ENCODE measurements at places on chromosomes 2 and 18. TPM values are rescaled to one million over a fixed set of nuclear protein-coding genes. Genes with fewer than 3 reads are reported as not detected.

LHCGR gene
- not detected for total RNA-seq

RBM43 gene
- total RNA-seq: 2.6 TPM

CRYBA2 gene
- 6.4 TPM for total RNA-seq

GRCh38 chr18:68944330-68944729, 146.4 kb downstream of the CCDC102B start:
- no peak for DNase-seq

DNA sequence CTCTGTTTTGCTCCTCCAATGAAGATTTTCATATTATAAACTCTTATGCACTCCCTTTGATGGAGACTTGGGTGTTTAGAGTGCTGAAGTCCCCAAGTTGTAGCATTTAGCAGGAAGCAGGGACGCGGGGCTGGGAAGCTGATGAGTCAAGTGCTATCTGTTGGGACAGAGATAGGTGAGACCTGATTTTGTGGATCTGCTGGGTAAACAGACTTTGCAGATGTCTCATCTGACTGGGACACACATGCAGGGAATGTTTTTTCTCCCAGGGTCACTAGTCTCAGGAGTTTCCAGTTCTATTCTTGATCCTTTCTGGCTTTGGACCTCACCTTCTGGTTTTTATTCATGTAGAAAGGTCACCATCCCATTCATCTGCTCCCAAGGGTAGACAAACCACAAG, 79.7 kb upstream of the ACAA2 start:
- peak; percentile 19 for DNase-seq

DNA sequence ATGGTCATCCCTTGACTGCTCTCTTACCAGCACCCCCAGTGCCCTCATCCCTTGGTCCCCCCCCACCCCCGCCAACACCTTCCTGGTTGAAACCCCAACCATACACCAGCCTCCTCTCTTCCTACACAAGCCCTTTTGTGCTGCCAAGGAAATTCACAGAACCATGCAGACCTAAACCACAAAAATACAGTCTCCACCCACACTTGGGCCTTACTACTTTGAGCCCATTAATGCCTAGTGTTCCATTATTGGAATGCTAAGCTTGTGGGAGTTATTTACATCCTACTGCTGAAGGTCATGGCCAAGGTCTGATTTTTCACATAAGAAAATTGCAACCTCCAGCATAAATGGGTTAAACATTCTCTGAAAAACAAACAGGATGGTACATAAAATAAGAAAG, 4.1 kb upstream of the CRACDL start:
- no peak for DNase-seq

DNA sequence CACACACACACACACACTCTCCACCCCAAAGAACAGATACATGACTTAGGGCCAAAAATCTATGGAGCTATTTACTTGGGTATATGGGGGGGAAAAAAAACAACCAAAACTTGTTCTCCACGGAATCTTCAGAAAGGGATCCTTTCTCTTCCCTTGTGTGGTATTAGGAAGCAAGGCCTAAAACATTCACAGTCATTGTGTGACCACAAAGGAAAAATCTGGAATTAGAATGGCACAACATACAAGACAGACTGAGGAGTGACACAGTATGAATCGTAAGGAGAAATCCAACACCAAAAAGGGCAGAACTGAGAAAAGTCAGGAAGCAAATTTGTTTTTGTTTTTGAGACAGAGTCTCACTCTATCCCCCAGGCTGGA, 70.3 kb downstream of the ASXL2 start:
- DNase-seq: peak; percentile 51

Measured in PC-3 (cell line).